ENCODE measurements at places on chromosomes 12 and 14.
A peak's percentile ranks its signal among the peaks of the same experiment; 100 is the strongest.

GRCh38 chr12:61487728-61488127, 772.5 kb upstream of the USP15 start:
- no peak for DNase-seq

DNA sequence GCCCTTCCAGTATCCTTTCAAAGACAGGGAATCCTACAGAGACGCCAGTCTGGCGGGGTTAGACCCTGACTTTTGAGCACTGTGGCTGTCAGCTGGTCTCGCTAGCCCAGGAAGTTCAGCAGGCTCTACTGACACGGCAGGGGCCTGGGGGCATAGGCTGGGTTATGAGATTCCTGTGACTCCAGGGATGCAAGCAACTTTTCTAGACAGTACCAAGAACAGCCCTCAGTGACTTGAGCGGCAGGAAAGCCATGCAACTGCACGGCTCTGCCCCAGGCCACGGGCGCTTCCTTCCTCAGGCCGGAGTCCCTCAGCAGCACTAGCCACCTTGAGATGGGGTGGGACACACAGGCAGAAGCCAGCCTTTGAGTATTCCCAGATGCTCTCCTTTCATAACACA, 5.1 kb upstream of the SIVA1 start:
- no peak for DNase-seq

DNA sequence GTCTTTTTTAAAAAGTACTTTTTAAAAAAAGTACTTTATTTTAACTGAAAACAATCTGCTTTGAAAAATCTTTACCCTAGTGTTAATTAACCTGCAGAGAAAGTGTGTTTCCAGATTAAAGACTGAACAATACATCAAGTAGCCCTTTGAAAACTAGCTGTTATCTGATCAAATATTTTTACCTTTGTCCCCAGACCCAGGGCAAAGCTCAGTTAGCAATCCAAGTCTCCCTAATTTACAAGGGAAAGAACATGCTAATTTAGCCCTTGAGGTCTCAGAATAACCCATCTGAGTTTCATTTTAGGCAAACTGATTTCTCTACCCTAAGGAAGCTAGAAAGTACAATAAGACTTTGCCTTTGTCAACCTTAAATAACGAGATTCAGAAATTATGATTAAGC, 91.2 kb downstream of the PPM1H start:
- no peak for DNase-seq

DNA sequence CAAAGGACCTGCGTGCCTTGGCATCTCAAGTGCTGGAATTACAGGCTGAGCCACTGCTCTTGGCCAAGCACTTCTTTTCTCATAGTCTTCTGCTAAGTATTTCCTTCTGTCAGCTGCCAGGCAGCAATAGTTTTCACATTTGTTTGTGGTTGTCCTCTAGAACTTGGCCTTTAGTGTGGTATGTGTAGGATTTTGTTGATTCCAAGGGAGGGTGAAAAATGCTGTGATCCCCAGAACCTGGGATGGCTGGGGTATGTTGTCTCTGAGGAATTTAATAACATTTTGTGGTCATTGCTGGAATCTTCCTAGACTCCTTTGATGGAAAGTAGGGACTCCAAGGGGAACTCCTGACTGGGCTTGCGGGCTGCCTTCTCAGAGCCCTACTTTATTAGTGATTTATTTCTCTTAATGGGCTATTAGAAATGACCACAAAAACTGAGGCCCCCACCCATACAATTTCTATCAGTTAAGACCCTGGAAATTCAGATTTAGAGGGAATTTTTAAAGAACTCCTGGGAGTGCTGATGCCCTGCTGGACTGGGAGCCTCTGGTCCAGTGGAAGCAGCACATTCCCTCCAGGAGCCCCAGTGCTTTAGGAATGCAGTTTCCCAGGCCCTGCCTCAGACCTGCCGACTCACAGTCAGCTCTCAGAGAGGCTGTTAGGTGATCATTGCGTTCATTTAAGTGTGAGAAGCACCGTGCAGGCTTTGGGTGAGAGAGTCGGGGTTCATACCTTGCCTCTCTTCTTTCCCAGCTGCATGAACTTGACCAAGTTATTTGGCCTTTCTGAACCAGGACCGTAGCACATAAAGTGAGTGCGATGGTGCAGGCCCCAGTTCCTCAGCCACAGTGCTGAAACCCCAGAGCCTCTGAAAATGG, 22.7 kb downstream of the TRAF3 start:
- DNase-seq: peak; percentile 96

GRCh38 chr12:48286665-48287064, 64.1 kb downstream of the ZNF641 start:
- no peak for DNase-seq

- no peak for DNase-seq
These were observed 24.7 kb downstream of the HEATR5A start for GRCh38 chr14:31395572-31396205.

DNA sequence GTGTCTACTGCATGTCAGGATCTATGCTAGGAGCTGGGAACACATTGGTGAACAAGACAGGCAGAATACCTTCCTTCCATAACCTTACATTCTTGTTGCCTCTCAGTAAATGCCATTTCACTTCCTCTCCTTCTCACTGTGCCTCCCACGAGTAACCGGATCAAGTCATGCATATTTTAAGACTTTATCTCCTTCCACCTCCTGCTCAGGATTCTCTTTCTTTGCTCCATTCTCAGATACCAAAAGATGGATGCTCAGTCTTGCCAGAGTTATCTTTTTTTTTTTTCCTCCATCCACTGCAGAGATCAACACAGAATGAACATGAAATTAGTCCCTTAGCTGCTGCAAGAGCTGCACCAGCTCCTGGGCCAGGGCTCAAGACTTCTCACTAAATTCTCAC, 20.0 kb upstream of the APPL2 start:
- DNase-seq: no peak

GRCh38 chr12:79689477-79690141, 1.2 kb downstream of the PAWR start:
- DNase-seq: no peak

GRCh38 chr12:57164966-57165625, 17.7 kb upstream of the LRP1-AS start:
- no peak for DNase-seq

DNA sequence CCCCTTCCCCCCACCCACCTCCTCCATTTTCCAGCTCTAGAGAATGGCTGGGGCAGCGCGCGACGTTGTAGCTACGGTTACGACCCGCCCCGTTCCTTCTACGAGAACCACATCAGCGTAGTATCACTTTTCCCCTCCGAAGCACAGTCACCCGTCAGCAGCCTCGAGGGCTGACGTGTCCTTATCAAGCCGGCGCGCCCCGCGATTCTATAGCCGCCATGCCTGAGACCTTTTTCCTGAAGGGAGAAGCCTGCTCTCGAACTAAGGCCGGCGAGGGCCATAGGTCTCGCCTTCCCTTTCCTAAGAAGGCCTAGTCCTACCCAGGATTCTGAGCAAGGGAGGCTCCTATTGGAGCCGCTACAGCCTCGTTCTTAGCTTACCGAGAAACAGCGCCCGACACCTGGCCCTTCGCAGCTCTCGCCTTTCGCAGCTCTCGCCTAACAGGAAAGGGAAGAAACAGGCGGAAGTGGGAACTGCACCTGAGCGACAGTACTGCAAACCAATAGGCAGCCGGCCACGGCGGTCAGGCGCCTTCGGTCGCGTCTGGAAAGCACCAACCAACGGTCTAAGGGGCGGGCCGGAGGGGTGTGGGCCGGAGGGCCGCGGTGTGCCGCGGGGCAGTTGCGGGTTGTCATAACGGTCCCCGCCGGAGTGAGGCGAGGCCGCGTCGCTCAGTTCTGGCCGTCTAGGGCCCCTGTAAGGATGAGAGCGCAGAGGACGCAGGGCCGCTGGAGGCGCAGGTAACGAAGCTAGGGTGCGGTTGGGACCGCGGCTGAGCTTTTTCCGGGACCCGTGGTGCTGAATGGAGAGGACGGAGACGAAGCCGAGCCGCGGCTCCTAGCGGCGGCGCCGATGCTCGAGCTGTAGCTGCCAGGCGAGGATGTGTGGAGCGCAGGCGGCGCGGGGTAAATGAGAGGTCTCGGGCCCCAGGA, at the start of the genes MGAT2 and RPL36AL:
TSS of gene MGAT2 (plus strand) at position 618 of the 932 bp plus-strand sequence. CDS start 470 bp downstream, outside the sequence.
TSS of gene RPL36AL (minus strand) at position 445 of the 932 bp plus-strand sequence. CDS start 1,522 bp downstream, outside the sequence.
- peak; percentile 96 for DNase-seq

DNA sequence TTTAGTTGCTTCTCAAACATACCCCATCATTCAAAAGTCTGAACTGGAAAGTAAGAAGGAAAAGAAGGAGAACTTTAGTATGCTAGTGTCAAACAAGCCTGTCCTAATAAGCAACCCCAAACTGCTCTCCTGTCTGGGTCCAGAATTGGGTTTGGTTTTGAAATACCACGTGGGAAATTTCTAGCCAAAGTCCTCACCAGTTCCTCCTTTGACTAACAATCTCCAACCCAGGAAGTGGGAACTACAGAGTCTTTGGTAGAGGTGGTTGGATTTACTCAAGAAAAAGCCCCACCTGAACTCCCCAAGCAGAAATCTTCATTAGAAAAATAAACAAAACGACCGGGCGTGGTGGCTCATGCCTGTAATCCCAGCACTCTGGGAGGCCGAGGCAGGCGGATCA, 17.4 kb upstream of the EIF4B start:
- DNase-seq: no peak

DNA sequence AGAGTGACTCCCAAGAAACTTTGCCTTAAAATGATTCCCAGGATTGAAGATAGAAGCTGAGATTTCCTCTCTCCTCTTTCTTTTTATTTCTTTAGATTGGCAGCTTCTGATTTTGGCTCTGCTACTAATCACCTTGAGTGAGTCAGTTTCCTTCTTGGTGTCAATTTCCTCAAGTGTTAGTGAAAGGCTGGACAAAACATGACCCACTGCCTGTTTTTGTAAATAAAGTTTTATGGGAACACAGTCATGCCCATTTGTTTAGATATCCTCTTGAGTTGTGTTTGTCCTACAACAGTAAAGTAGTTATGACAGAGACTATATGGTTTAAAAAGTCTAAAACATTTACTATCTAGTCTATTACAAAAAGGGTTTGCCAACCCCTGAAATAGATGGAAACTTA, 227.2 kb upstream of the TBX3 start:
- DNase-seq: no peak

DNA sequence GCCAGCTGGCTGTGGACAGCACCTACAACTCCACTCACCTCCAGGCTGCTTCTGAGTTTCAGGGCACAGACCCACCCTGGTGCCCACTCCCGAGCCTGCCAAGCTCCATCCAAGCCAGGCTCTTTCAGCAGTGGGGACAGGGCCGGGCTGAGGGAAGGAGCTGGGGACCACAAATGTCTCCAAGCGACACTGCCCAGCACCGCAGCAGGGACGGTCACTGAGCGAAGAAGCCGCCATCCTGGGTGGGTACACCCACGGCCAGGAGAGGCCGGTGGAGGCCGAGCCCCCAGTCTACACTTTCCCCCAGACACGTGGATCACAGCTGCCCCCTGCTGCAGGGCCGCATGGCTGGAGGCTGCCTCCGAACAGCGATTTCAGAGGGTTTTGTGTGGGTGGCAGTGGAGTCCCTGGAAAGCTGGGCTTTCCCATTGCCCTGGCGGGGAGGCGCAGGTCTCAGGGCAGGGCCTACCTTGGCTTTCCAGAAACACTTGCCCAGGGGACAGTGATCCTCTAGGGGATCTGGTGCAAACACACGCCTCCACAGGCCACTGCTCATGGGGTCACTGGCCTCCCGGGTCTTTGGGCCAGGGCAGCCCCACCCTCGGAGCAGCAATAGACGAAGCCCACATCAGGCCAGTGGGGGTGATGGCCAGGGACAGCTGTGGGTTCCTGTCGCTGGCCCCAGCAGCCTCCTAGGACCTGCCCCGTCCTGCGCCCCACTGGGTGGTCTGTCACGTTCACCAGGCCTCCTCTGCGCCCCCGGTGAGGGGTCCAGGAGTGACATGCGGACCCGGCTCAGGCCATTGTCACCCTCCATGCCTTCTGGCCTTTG, 1.2 kb upstream of the GPR132 start:
- no peak for DNase-seq
